ENCODE measurements at places on chromosomes 16 and 17.

- no peak for DNase-seq
Observed at GRCh38 chr16:73152386-73153125, 104.6 kb upstream of the ZFHX3 start.

GRCh38 chr17:81035521-81036196 lies 708 bp downstream of the BAIAP2 start:
- DNase-seq, result no peak

DNA sequence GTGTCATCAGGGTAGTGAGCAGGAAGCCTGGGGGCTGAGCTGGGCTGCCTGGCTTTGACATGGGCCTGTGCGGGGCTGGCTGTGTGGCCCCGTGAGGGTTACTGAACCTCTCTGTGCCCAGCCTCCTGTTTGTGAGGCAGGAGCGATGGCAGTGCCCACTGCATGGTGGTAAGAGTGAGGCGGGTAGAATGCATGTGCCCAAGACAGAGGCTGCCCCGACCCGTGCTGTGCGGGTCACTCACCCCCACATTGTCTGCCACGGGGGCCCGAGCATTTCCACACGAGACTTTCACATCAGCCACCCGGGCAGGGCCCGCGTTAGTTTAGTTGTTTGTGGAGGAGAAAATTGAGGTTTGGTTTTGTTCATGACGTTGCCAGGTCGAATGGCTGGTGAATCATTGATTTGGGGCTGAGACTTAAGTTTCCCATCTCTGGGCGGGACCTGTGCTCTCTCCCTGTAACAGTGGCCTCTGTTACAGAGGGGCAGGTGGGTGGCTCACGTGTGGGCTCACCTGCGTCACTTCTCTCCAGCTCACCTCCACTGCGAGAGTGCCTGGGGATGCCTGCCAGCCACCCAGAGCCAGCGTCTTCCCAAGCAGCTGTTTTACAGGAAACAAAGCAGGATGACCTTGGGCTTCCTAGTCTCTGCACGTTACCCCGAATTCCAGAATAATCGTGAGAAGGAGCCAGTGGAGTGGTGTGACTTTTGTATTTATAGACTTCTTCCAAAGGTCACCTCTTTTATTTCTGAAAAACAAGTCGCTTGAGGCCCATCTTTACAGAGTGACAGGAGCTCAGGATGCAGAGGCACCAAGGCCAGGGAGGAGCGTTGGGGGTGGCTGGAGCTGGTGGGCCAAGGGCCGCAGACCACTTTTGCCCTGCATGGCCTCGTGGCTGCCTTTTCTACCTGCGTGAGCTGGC lies 150.6 kb downstream of the RPTOR start:
- no peak for DNase-seq

DNA sequence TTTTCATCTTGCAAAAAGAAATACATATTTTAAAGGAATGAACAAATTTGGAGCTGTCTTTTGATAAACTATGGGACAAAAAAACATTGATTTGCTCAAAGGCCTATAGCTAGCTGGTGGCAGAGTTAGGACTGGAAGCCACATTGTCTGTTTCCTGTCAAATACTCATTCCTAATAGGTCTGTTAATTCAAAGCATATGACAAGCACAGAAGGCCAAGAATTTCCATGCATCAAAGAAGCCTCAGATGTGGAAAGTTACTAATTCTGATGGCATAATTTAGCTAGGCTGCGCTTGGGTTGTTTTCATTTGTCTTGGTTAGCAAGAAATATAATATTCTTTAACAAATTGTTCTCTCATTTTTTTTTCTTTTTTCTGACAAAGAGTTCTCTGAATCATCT lies 98.0 kb downstream of the CDK5R1 start:
- DNase-seq, result no peak

DNA sequence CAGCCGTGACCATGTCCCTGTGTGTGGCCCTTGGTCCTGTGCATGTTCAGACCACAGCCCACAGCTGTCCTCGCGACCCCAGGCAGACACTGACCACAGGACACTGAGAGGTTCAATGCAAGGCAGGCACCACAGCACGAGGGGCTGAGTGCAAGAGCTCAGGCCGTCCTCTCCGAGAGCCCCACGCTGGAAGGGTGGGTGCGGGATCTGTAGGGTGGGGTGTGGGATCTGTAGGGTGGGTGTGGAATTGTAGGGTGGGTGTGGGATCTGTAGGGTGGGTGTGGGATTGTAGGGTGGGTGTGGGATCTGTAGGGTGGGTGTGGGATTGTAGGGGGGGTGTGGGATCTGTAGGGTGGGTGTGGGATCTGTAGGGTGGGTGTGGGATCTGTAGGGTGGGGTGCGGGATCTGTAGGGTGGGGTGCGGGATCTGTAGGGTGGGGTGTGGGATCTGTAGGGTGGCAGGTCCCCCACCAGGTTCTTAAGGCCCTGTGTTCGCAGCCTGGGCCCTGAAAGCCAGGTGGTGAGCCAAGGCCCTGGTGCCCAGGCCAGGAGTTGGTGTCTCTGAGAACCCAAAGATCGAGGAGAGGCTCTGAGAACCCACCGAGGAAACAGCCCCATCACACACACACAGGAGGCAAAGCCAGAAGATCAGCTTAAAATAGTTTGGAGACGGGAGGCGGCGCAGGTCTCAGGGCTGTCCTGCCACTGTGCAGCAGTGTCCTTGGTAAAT lies 48.2 kb downstream of the METRNL start:
- no peak for DNase-seq

DNA sequence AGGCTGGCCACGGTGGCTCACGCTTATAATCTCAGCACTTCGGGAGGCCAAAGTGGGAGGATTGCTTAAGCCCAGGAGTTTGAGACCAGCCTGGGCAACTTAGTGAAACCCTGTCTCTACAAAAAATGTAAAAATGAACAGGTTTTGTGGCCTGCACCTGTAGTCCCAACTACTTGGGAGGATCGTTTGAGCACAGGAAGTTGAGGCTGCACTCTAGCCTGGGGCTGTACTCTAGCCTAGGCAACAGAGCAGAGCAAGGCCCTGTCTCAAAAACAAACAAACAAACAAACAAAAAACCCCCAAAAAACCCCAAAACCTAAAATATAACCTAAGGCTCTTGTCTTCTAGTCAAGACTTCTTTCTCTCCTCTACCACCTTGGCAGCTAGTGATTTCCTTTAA lies 7.4 kb upstream of the HIGD1B start:
- DNase-seq, result no peak

DNA sequence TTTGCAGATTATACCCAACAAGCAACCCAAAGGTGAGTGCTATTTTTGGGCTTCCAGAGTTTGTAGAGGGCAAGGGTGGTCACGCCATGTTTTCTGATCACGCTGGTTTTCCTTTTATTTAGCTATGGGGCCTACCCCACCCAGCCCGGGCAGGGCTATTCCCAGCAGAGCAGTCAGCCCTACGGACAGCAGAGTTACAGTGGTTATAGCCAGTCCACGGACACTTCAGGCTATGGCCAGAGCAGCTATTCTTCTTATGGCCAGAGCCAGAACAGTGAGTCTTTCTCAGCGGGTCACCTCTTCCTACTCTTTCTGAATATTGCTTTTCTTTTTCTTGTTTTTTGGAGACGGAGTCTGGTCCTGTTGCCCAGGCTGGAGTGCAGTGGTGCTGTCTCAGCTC lies 2.5 kb downstream of the FUS start:
- no peak for DNase-seq

GRCh38 chr16:23729503-23730424 lies 16.7 kb upstream of the ERN2 start:
- DNase-seq, result no peak

GRCh38 chr17:63035695-63036094 lies 69.7 kb downstream of the TANC2 start:
- no peak for DNase-seq

GRCh38 chr16:57653936-57654335 lies 14.2 kb upstream of the ADGRG3 start:
- no peak for DNase-seq

- DNase-seq, result no peak
Observed at GRCh38 chr17:50533185-50533584, 650 bp downstream of the EPN3 start.

- no peak for DNase-seq
Observed at GRCh38 chr16:89489040-89489897, 1.1 kb downstream of the ANKRD11 start.

- no peak for DNase-seq
Observed at GRCh38 chr16:50942143-50942542, 200.3 kb downstream of the CYLD start.

GRCh38 chr16:31213877-31214707 lies at the start of gene TRIM72:
TSS of gene TRIM72 (plus strand) at chr16:31214119. CDS start at chr16:31214739, 620 bp downstream.
- DNase-seq, result no peak

DNA sequence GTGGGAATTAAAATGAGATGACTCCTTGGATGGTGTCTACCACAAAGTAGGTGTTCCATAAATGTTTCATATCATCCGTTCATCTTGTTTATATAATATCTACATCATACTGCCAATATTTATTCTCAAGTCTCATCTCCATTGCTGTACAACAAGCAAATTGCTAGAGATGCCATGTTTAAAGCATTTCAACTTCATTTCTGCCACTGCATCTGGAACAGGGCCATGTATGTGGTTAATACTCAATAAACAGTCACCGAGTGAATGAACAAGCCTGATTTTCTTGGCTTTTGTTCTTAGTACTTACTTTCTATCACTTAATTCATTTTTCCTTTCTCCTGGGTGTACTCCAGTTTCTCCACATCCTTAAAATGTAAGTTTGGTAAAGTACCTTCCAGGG lies 107.6 kb downstream of the KCNJ2 start:
- no peak for DNase-seq

DNA sequence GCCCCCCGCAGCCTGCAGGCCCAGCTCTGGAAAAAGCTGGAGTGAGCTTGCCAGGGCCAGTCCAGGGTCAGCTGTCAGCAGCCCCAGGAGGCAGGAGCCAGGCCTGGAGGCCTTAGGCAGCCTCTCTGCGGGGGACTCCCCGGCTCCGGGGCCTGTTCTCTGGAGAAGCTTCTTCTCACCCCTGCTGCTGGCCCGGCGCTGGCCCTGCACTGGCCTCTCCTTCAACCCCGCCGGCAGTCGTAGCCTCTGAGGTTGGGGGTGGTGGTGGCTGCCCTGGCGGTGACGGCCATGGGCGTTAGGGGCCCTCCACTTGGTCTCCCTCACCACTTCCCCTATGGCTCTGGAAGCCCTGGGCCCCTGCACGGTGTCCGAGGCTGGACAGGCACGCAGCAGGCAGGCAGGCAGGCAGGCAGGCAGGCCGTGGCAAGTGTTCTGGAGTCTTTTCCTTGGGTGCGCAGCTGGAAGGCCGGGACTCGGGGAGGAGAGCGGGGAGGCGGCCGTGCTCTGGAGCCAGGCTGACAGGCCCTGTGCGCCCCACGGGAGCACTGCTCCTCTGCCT lies 2.1 kb downstream of the FOXF1 start:
- DNase-seq, result no peak

DNA sequence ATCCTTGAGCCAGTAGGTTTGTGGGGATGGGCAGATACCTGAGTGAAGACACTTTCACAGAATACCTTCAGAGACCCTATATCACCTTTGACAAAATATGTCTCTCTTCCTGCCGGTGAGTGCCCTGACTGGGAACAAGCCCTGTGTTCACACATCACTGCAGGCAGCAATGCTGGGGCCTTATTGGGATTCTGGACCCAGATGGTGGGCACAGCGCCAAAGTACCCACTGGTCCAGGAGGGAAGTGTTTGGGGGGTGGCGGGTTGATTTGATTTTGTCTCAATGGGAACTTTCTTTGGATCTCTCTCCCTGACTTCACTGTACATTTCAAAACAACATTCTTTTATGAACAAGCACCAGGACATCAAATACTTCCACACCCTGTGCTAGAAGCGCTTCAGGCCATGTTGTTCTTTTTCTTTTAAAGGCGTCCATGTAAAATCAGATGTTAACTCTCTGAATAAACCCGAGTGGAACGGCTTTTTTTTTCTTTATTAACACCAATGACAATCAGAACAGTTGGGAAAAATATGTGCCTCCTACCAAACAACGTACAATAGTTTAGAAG lies 62.4 kb upstream of the AKTIP start:
- no peak for DNase-seq

DNA sequence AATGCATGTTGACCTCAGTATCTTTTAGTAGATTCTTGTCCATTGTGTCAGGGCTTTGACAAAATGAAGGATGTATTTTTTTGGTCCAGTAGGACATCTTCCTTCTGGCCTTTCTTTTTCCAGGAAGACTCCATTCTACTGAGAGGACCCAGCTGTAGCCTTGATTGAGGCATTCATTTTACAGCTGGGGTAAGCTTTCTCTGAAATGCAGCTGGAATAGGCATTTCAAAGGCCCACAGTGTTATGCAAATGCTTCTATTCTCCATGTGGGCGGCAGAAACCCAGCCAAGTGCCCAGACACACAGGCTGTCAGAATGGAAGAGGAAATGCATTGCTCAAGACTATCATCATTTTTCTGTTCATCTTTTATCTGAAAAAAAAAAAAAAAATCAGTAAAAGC lies 629.0 kb upstream of the CDH8 start:
- DNase-seq, result no peak

DNA sequence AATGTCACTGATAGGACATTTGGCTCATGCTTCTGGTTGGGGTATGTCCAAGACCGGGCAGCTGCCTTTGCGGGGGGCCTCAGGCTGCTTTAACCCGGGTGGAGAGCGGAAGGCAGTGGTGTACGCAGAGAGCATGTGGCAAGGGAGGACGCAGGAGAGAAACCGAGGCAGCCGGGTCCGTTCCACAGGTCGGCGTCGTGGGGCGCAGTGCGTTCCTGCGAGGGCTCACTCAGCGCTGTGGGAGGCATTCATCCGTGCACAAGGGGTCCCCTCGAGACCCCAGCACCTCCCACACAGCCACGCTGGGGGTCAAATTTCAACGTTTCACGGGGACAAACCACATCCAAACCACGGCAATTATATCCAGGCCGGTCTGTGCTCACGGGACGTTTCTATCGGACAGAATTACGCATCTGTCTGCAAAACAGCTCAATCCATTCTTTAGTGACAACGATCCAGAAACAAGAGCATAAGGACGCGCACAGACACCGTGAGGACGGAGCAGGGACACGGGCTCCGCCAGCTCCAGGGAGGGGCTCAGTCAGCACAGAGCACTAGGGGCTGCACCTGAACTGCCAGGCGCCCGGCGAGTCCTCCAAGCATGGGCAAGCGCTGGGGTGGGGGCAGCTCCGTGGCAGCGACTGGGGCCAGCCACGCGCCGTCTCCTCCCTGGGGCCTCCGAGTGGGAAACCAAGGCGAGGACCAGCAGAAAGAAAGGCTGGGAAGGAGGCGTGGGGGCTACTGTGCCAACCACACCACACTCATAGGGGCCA lies 108.4 kb upstream of the METRNL start:
- DNase-seq, result no peak

- no peak for DNase-seq
Observed at GRCh38 chr17:80260069-80260535, 550 bp upstream of the RNF213 start.
